A549 treated with Hydrocortisone at 1 μM for 4 hours (cell line): ENCODE measurements at places on chromosomes 6 and 20. TPM values are rescaled to one million over a fixed set of nuclear protein-coding genes. Genes with fewer than 3 reads are reported as not detected.

COL9A1 gene
- total RNA-seq = not detected in 5 replicates

CRYBG1 gene
- 0.50 to 0.73 TPM (median 0.56 TPM) in 5 replicates for total RNA-seq

C6orf58 gene
- total RNA-seq = 0.12 to 0.18 TPM (median 0.18 TPM) in 3 of 5 replicates, not detected in the others

TRIM31 gene
- 0.56 to 0.85 TPM (median 0.63 TPM) in 5 replicates for total RNA-seq
